T-helper 2 cell treated with Interferon-gamma antibody and Interleukin-4, amounts not matched to agents 5 μg/mL and 100 μg/mL, for 36 hours (primary cell): ENCODE measurements at places on chromosomes 5 and 9.

GRCh38 chr9:136441681-136442245 lies 2.1 kb upstream of the INPP5E start:
- no peak for DNase-seq

DNA sequence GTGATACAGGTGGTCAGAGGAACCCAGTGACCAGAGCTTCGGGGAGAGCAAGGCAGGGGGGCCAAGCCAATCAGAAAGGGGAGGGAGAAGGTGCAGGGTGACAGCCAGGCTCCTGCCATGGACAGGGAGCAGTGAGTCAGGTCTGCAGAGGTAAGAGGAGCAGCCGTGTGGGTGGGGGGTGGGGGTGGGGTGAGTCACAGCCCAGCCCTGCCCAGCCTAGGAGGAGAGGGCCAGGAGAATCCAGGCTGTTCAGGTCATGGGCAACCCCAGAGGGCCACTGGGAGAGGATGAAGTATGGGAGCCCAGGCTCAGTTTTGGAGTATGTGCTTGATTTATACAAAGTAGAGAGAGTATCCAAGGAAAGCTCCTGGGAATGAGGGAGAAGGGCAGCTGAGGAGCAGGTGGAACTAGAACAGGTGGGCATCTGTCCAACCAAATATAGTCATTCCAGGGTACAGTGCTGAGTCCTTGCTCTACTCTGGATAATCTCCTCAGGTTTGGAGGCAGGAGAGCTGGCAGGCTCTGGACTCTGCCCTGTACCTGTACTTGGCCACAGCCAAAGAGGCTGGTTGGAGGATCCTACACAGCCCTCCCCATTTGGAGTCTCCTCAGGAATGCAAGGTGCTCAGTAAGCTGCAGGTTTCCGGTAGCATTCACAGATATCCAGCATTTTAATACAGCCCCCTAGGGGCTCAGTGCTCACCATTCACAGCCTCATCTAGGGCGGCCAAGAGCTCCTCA lies 1.6 kb downstream of the HBEGF start:
- DNase-seq = peak; percentile 15

- no peak for DNase-seq
Measured at GRCh38 chr9:95058795-95059386, 258.6 kb downstream of the FANCC start.

GRCh38 chr9:69149321-69149807 lies 24.7 kb upstream of the TJP2 start:
- no peak for DNase-seq

- DNase-seq = peak; percentile 41
Measured at GRCh38 chr5:149035372-149035790, 27.5 kb downstream of the SH3TC2 start.
